ENCODE measurements at places on chromosomes 13 and 19.

- DNase-seq: no peak
Measured at GRCh38 chr13:99516153-99516929, 15.1 kb downstream of the TM9SF2 start.

DNA sequence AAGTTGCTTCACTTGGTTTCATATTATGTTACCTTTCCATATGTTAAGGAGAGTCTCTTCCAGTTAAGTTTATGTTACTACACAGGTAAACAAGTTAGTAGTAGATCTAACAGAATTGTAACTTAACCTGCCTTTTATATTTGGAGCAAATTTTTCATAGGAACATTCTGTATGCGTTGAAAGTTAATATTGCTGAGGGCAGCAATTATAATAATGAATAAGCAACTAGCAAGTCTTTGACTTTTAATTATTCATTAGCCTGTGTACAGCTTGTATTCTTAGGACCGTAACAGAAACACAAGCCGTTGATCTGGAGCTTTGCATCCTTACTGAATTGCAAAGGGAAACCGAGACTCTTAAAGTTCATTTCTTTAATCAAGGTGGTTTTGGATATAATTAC lies 11.6 kb downstream of the SUGT1 start:
- DNase-seq: no peak

DNA sequence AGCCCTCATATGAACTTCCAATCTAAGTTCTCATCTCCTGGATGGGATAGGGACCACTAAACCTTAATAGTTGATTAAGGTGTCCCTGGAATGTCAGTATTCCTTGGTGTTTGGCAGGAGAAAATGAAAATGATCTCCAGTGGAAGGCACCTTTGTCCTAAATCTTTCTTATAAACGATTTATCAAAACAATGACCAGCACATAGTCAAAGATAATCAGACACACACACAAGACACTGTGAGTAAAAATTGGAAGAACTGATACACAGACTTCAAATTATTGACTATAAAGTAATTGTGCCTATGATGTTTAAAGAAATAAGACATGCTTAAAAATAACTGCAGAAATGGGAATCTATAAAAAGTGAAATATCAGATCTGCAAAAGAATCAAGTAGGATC lies 13.7 kb downstream of the CEBPA start:
- DNase-seq: no peak

DNA sequence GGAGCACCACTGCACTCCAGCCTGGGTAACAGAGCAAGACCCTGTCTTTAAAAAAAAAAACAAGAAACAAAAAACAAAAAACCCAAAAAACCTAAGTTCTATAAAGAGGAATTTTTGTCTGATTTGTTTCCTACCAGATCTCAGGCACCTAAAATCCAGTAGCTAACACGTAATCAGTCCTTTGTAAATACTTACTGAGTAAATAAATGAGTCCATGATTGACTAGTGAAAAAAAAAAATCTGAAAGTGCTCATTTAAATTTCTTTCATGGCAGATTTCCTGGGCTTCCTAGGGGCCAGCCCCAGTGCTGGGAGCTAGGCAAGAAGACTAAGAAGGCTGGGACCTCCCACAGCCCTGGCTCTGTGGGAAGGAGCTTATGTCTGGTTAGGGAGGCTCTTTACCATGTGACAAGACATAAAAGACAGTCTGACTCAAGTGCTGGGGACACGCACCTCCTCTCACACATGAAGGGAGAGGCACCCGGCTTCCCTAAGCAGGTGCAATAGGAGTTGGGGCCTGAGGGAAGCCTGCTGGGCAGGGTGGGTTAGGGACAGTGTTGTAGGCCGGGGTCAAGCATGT lies 22.5 kb downstream of the LIG1 start:
- no peak for DNase-seq

DNA sequence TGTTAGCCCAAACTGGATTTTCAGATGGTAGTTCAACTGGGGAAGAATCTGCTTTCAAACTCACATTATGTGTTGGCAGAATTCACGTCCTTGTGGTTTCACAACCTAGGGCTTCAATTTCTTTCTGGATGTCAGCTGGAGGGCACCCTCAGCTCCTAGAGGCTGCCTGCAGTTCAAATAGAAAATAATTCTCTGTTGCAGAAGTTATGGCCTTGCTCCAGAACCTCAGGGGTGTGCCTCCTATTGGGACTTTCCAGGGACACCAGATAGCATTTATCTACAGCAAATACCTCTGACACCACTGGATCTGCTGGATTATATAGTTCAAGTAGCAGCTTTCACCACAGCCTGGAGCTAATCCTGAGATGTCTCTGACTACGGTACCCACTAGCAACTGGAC lies 11.8 kb upstream of the RB1 start:
- DNase-seq: no peak

DNA sequence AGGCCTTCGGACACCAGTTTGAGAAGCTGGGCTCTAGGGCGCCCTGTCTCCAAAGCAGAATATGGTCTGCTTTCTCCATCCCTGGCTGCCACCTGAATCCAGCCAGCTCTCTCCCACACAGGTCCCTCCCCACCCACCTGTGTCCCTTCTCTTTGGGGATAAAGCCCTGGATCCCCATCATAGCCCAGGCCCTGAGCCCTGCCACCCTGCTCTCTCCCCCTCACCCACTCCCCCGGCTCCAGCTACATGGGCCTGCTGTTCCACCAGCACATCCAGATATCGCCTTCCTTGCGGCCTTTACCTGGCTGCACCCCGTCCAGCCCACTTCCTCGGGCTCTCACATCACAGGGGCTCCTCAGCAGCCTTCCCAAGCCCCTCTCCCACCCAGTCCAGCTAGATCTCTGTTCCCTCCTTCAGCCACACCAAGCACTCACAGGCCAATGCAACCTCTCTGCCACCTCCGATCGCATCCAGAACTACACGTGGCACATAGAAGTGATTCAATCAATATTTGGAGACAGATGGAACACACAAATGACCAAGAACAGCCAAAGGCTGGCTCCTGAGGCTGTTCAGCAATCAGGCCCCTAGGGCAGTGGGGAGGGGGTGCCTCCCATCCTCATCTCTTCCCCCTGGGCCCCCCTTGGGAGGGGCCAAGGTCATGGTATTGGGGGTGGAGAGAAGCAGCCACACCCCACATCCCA lies 7.6 kb downstream of the AKT2 start:
- no peak for DNase-seq

DNA sequence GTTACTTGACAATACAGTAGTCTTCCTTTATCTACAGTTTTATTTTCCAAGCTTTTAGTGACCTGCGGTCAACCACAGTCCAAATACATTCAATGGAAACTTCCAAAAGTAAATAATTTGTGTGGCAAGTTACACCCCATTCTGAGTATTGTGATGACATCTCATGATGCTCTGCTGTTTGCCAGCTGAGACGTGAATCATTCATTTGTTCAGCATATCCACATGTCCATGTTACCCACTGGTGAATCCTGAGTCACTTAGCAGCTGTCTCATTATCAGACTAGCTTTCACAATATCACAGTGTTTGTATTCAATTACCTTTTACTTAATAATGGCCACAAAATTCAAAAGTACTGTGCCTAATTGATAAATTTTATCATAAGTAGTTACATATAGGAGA lies 179.8 kb downstream of the PRR20E start:
- DNase-seq: no peak

- DNase-seq: no peak
Measured at GRCh38 chr13:113832205-113832604, 31.7 kb downstream of the GAS6 start.

- no peak for DNase-seq
Measured at GRCh38 chr19:48906324-48906723, 6.2 kb downstream of the NUCB1 start.

DNA sequence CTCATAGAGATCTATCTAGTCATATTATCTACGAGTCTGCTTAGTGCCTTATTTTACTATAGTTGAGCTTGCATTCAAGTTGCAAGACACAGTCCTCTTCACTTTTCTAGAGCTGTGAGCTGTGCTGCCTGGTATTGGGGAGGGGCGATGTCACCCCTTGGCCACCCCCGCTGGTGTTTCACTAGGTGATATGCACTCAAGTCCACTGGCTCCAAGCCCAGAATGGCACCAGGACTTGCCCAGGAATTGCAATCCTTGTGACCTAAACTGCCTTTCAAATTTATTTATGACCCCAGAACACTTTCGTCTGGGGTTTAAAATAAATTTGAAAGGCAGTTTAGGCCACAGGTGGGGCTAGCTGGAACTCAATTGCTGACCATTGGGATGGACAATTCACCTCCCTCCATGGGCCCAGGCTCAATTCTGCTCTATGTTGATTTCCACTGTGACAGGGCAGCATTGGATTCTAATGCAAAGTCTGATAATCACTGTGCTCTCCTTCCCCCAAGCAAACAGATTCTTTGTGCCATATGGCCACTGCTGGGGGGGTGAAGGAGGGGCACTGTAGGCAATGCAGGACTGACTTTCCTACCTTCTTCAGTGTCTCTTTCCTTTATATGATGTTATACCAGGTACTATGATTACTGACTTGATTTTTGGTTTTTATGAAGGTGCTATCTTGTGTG lies 1244.2 kb upstream of the MIR17HG start:
- DNase-seq: no peak

GRCh38 chr19:1980809-1981181 lies 34.7 kb downstream of the BTBD2 start:
- no peak for DNase-seq

- no peak for DNase-seq
Measured at GRCh38 chr13:42798118-42798517, 16.7 kb downstream of the FAM216B start.

DNA sequence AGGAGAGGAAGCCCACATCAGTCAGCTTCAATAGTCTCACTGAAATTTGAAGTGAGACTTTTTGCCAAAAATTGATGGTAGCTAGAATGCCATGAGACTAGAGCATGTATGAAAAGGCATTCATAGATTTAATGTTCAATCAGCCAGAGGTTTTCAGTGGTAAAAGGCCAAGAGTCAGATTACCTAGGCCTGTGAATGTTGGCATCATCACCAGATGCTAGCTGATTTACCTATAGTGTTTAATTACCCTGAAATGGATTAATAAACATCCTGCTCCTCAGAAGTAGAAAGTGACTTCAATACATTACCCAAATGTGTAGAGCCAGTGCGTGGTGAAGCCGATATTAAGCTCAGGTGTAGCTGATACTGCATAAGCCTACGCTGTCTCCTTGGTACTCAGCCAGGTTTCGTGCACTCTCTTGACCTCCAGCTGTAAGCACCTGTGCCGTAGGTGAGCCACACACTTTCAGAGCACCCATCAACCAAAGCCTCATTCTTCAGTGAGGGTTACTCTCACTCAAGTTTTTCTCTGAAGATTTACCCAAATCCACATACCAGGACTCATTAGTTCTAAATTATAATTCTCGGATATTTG lies 1140.3 kb upstream of the SLC10A2 start:
- DNase-seq: no peak

GRCh38 chr13:53408847-53409568 lies 380.4 kb downstream of the OLFM4 start:
- no peak for DNase-seq

DNA sequence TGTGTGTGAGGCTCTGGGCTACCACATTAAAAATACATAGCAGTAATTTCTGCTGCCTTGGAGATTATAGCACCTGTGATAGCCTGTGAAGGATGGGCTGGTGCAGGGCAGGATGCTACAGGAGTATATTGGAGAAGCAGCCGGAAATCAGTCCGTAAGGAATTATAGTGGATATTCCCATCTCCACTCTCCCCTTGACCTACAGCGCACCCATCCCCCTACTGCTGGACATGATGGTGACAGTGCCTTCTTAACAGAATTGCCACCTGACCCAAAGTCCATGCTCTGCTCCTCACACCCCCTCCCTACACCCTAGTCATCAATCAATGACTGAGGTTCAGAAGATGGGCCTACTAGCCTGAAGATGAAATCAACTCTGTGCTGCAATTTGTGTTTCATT lies 376.0 kb downstream of the GPC5 start:
- no peak for DNase-seq

- no peak for DNase-seq
Measured at GRCh38 chr13:46951516-46951915, 54.7 kb upstream of the HTR2A start.

Data from bone marrow (tissue), 2 donors.